ENCODE measurements at places on chromosomes 6 and 20.

DNA sequence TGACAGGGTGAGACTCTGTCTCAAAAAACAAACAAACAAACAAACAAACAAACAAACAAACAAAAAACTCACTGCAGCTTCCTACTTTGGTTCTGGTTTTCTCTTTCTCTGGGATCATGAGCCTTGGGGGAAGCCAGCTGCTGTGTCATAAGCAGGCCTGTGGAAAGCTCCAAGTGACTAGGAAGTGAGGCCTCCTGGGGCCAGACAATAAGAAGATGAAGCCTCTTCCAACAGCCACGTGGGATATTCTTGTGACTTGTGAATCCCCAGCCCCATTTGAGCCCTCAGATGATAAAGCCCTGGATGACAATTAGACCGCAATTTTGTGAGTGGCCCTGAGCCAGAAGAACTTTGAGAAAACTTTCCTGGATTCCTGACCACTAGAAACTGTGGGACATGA lies 11.4 kb downstream of the HLA-A start:
- DNase-seq = no peak

GRCh38 chr6:149093643-149094042 lies 223.9 kb upstream of the TAB2 start:
- DNase-seq = no peak

DNA sequence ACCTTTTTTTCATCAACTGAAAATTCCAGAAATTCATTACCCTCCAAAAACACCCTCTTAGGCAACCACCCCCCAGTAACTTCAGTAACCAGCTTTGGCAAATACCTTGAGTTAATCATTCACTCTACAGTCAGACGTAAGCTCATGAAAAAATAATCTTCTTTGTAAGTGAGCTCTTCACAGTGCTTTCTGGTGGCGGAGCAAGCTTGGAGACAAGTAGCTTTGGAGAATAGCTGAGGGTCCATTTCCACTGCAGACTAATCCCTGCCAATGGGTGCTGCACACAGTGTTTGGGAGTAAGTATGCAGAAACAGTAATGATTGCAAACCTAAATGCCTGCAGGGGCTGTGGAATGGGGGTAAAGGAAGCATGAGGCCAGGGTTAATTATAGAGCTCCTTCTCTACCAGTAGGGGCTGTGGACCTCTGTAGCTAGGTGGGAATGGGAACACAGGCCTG lies 56.8 kb upstream of the HINT3 start:
- DNase-seq = no peak

- DNase-seq = no peak
These were observed 1.0 kb downstream of the TSHZ2 start for GRCh38 chr20:52972965-52973819.

GRCh38 chr20:13442986-13443385 lies 195.7 kb downstream of the TASP1 start:
- DNase-seq = no peak

DNA sequence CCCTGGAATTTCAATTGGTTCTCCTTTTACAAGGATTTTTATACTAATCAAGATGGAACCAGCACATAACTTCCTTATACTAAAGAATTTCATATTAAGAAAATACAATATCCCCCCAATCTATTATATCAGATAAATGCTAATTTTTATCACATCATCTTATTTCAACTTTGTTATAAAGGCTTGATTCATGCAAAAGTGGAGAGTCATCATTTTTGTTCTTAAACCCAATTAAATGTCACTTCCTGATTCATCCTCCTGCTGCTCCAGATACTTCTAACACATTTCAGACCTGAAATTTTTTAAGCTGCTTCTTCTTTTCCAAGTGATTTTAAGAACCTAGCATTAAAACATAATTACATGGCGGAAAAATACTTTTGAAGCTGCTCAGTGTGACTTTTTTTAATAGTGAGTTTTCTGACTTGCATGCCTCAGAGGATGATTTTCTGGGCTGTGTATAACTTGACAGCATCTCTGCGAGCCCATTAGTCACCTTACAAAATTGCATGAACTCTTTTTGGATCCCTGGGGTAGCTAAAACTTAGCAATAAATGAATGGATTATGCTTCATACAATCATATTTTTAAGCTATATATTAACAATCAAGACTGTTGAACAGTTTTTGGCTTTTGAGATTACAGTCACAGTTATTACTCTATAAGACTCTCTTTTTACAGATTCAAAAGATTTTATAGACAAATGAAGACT lies 134.1 kb downstream of the ELOVL4 start:
- no peak for DNase-seq

GRCh38 chr6:43807228-43808061 lies 37.4 kb downstream of the VEGFA start:
- DNase-seq = no peak

- DNase-seq = no peak
These were observed 49.7 kb downstream of the SYNE1 start for GRCh38 chr6:152587473-152587872.

DNA sequence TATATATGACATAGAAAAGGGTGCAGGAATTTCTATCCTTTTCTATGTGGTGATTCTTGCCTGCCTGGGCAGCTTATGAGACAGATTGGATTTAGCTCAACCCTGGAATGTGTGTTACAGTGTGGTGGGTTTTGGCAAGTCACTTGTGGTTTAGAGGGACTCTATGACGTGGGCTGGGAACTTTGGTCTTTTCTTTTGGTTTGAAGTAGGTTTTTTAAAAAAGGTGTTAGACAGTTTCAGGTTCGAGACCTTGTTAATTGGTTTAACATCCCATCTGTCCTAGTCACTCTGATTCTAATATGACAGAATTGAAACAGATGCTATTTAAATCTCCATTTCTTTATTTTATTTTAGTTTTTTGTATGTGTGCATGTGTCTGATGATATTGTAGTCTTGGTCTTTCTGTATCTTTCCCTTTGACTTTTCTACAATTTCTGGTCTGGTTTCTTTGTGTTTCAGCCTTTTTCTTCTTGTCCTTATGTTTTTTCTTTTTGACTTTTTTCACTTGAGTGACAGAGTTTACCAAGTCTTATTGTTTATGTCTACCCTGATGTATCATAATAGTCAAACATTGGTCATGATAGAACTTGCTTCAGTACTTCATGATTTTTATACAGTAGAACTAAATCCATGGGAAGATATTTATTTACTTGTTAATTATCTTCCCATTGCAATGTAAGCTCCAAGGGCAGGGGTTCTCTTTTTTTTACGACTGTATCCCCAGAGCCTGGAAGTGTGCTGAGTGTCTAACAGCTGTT lies 174.3 kb downstream of the CDKAL1 start:
- no peak for DNase-seq

DNA sequence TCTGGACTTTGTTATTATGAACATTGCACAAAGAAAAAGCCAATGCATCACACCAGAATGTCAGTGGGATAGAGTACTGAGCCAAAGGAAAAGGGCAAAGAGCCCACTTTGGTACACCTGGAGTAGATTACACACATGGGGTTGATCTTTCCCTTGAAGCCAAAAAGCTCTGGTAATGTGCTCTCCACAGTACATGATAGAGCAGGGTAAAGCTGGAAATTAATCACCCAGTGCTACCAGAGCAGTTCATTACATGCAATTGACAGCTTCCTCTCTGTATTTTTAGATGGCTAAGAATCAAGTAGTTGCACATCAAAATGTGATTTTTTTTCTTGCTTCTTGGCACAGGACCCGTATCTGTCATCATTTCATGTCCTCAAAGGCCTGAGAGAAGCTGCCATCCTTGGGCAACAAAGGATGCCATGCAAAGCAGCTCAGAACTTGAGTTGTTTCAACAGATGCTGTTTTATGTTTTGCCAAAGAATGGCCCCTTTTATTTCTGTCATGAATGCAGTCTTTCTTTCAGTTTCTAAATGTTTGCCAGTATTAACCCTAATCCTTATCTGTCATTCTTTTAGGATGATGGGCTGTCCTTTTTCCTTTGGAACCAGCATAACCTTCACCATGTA lies 88.1 kb downstream of the HDGFL1 start:
- DNase-seq = no peak

DNA sequence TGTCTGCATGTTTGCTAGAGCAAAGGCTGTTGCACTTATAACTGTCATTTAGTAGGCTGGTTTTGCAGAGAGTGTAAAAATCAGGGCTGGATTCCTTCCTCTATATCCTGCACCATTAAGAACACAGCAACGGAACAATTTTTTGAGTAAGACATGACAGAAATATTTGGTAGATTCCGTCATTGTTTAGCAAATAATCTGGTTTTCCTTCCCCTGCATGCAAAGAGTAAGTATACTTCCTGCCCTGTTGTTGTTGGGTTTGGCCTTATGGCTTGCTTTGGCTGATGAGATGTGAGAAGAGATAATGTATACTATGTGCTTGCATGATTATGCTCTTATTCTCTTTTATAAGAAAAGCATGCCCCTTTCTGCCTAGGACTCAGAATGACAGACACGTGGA lies 23.8 kb downstream of the MANEA start:
- DNase-seq = no peak

DNA sequence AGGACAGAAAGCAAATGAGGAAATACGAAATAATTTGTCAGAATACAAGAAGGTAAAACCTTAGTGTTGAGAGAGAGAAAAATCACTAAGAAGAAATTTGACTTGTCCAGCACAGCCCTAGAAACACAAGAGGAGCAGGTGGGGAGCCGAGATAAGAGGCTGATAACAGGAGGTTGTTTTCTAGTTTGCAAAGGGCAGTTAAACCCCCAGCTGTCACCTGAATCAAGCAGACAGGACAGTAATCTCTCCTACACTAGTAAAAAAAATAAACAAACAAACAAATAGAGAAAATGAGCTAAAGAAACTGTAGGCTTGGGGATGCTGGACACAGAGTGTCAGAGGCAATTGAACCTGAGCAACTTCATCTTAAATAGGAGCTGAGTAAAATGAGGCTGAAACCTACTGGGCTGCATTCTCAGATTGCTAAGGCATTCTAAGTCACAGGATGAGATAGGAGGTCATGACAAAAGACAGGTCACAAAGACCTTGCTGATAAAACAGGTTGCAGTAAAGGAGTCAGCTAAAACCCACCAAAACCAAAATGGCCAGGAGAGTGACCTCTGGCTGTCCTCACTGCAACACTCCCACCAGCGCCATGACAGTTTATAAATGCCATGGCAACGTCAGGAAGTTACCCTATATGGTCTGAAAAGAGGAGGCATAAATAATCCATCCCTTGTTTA lies 40.4 kb downstream of the FAM184A start:
- DNase-seq = no peak

DNA sequence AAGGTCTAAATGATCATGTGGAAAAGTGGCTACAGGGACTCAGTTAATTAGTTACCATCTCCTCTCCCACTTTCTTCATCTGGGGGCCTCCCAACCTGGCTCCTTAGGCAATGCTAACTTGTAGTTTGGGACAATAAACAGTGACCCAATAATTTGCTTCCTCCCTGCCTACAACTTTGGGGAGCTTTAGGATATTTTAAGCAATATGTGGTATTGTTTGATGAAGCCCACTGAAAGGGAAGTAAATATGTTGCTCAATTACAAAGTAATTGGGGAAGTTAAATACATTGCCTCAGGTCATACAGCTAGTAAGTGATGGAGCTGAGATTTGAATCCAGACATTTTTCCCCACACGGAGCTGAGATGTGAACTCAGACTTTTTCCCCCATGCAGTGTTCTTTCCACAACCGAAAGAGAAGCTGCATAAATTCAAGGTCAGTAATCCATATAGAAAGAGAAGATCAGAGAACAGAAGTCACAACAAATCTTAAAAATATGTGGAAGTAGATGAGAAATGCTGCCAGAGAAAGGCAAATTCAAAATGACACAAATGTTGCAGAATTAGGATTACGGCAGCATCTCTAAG lies 26.6 kb downstream of the ZHX3 start:
- DNase-seq = no peak

DNA sequence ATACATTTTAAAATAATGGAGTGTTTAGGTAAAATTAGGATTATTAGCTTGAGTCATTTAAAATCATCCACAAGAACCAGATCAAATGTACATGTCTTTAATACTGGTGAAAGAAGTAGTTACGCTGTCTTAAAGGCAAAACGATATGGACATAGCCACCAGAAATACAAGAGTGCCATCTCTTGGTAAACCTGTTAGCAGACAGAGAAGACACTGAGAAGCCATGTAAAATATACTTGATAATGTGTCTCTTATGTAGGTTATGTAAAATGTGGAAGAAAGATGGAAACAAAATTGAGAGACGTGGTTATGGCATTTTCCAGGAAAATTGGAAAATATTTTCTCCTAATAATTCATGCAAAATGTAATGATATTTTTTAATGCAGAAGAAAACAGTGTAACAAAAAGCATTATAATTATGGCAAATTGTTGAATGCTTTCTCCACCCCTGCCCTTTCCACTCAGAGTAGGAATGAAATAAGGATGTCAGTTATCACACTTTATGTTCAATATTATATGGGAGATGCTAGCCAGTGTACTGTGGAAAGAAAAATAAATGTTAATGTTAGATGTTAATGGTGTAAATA lies 12.2 kb upstream of the SLC17A2 start:
- peak; percentile 16 for DNase-seq

- DNase-seq = no peak
These were observed 48.7 kb upstream of the ERVFRD-1 start for GRCh38 chr6:11160199-11160598.

DNA sequence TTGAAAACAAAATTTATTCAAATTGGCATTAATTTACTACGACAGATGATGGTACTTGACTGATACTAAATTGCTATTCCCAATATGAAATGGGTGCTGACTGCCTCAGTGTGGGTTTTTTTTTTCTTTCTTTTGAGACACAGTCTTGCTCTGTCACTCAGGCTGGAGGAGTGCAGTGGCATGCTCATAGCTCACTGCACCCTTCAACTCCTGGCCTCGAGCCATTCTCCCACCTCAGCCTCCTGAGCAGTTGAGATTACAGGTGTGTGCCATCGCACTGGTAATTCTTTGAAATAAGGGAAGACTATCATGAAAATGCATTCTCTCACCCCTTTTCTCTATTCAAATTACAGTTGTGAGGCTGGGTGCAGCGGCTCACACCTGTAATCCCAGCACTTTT lies 22.5 kb downstream of the PDSS2 start:
- DNase-seq = no peak

GRCh38 chr20:54194724-54195438 lies 13.0 kb upstream of the PFDN4 start:
- no peak for DNase-seq

DNA sequence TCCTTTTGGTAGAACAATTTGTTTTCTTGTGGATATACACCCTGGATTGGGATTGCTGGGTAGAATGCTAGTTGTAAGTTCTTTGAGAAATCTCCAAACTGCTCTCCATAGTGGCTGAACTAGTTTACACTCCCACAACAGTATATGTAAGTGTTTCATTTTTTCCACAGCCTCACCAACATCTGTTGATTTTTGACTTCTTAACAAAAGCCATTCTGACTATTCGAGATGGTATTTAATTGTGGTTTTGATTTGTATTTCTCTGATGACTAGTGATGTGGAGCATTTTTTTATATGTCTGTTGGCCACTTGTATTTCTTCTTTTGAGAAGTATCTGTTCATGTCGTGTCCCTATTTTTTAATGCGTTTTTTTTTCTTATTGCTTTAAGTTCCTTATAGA lies 444.1 kb downstream of the CBLN4 start:
- no peak for DNase-seq
